ENCODE measurements at places on chromosomes 1 and 21.

DNA sequence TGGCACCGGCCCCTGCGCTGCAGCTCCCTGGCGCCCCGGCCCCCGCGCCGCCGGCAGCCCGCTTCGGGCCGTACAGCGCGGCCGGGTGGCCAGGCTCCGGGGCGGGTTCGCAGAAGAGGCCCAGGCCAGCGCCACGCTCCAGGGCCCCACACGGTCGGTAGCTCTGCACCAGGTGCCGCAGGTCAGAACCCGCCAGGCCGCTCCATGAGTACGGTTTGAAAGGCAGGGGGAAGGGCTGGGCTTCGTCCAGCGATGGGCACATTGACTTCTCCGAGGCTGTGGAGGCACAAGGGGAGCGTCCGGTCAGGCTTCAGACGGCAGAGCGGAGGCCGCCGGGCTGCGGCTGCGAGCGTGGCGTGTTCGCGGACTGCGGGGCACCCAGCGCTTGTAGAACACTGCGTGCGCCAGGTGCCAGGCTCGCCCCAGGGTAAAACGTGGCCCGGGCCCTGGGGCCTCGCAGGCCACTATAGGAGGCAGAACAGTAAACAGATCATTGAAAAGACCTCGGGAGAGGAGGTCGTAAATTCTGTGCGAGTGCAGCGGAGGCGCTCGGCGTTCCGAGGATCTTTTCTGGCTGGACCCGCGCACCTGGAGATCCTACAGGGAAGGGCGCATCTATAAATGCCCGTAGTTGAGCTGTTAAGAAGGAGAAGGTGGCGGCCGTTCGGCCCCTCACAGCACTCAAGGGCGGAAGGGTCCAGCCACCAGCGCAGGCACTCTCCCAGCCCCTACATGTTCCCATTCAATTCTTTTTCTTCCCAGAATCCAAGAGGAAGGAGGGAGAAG lies 5.7 kb downstream of the GFI1 start:
- DNase-seq: no peak

DNA sequence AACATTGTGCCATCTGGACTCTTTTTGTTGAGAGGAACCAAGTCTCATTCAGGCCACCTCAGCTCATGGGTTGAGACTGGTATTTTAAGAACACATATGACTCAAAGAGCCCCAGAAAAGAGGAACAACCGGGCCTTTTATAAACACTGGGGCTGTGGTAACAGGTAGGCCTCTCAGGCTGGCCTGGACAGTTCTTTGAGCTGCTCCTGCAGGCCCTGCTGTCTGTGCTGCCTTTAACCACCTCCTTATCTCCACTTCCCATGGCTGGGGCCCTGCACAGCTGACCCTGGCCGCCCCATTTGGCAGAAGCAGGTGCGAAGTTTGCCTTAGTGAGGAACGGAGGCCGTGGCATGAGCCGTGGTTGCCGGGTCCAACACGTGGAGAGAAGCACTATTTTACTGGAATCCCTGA lies 163.3 kb downstream of the RHOU start:
- DNase-seq: no peak

GRCh38 chr1:179425186-179425585 lies 59.4 kb downstream of the AXDND1 start:
- DNase-seq: no peak

- no peak for DNase-seq
Observed at GRCh38 chr1:15008783-15009729, 144.5 kb upstream of the TMEM51 start.

DNA sequence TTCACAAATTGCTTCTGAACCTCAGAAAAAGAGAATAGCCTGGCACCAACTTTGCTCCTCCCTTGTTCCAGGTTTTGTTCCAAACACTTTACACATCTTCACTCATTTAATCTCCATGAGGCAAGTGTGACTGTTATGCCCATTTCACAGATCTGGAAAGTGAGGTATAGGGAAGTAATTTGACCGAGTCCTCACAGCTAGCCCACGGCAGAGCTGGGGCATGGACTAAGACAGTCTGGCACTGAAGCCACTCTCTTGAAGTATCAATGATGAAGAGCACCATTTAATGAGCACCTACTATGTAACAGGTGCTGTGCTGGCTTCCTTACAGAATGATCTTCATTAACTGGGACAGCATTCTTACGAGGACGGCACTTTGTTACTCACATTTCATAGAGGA lies 19.0 kb downstream of the C1QB start:
- DNase-seq: no peak

DNA sequence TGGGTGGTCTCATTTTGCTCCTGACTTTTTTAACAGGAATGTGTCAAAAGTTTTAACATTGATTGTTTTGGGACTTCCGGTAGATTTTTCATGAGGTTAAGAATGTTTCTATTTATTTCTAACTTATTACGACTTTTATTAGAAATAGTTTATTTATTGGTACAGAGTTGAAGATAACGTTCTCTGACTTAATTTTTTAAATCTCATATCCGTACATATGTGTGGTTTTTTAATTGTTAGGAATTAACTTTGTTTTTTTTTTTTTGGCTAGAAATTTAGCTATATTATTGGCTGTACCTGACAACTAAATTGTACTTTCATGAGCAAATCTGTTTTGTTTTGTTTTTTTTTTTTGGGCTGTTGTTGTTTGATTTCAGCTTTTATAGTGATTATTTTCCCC lies 32.0 kb downstream of the RNF2 start:
- no peak for DNase-seq

GRCh38 chr1:2934642-2935081 lies 86.6 kb upstream of the ACTRT2 start:
- no peak for DNase-seq

GRCh38 chr1:87219141-87219540 lies 109.5 kb upstream of the LMO4 start:
- DNase-seq: no peak

DNA sequence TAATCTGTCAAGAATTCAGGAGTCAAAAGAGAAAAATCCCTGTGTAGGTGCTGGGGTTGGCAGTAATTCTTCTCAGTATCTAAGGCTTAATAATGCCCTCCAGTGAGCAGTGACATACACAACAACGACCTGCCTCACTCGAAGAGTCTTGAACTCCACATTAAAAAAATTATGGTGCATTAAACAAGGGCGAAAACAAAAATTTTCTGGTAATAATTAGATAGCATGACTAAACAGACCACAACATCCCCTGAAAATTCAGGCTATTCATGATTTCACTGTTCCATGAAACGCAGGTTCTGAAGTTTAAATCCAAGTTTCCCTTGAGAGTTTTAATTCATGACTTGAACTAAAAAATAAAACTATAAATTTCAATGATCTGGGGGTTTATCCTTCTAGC lies 5.1 kb downstream of the SRSF4 start:
- DNase-seq: no peak

- no peak for DNase-seq
Observed at GRCh38 chr1:172478485-172478884, 34.6 kb upstream of the PIGC start.

DNA sequence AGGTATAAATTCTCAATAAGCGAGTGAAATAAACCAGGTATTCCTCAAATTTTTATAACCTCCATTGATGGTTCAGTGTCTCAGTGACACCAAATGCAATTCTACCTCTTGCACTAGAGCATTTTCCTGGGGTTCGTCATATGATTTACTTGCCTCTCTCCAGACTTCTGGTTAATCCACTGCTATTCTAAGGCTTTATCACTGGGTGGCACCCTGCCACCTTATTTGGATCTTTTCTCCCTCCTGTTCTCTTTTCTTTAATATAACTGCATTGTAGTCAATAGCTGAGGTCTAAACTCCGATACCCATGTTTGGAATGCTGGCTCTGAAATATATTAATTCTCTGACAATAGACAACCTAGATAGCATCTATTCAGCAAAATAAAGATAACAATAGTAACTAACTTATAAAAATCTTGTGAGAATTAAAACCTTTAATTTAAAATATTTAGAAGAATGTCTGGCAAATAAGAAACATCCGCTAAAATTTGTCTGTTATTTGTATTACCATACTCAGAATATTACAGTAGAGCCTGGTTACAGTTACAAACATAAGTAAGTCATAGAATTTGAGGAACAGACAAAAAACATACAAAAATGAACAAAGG lies 436.4 kb downstream of the PLA2G4A start:
- peak; percentile 69 for DNase-seq

DNA sequence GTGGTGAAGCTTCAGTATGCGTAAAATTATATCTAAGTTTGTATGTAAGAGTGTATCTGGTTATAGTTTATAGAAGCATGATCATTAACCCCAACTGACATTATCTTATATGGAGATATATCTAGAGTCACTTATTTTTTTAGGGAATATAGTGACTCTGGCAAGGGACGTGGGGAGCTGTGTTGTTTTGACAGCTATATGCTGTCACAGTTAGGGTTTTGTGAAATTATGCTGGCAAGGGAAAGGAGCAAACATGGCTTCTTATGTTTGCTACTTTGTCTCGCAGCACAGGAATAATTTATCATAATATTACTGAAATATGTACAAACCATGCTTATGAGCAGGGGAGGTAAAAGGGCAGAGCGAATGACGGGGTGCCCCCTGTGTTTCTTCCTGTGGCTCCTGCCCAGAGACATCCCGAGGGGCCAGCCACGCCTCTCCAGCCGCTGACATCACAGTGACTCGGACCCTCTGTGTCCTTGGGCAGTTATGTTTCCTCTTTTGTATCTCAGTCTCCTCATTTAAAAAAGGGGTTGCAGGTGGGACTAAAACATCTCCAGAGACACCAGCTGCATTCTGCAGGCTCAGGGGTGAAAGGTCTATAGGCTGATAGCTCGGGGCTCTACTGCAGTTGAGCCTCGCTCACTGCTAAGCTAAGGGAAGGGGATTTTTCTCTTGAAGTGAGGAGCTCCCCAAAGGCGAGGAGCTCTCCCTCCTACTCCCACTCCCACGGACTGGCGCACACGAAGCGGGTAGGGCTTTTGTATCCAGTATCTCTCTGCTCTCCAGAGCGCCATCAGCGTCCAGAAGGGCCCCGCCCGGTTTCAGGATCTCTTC lies 14.9 kb downstream of the A3GALT2 start:
- no peak for DNase-seq

DNA sequence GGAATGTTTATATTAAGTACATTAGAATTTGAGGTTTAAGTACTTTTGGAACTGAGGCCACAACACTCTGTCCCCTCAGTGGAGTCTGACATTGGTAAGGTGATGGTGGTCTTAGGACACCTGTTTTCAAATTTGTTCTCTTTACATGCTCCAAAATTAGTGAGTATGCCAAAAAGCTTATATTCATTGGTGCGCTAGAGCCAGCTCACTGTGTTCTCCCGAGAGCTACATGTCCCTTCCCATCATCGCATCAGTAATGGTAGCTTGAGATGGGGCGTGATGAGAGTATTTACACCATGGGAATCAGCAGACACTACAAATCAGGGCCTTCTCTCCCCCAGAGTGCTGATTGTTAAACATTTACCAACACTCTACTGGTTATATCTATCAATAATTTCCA lies 19.5 kb downstream of the ETS2 start:
- no peak for DNase-seq

DNA sequence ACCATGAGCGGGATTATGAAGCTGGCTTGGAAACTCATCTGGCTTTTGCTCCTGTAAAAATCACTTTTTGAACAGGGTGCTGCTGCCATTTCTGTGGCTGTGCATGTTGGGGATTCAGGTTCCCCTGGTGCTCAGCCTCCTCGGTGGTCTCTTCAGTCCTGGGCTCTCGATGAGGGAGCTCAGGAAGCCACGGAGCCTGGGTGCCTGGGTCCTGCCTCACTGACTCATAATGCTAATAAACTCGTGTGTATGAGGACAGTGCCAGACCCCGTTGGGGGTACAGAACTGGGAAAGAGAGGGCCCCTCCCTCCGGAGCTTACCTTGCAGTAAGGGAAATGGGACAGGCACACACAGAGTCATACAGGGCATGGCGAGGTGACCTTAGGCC lies 5.8 kb downstream of the COQ8A start:
- DNase-seq: no peak

DNA sequence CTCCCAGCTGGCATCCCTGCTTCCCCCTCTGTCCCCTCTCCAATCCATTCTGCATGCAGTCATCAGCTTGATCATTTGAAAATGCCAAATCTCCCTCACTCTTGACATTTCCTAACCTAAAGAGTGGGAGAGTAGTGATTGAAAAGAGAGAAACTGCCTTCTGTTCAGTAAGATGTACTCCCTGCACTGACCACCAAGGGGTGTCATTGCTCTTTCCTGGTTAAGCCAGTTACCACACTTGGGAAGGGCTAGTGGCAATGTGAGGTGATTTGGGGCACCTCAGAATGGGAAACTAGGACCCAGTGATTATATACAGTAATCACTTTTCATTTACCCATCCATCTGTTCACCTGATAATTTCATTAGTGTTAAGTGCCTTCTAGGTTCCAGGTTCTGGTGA lies 6.9 kb upstream of the TMEM269 start:
- peak; percentile 46 for DNase-seq

GRCh38 chr1:218991089-218991488 lies 182.6 kb upstream of the LYPLAL1 start:
- no peak for DNase-seq

DNA sequence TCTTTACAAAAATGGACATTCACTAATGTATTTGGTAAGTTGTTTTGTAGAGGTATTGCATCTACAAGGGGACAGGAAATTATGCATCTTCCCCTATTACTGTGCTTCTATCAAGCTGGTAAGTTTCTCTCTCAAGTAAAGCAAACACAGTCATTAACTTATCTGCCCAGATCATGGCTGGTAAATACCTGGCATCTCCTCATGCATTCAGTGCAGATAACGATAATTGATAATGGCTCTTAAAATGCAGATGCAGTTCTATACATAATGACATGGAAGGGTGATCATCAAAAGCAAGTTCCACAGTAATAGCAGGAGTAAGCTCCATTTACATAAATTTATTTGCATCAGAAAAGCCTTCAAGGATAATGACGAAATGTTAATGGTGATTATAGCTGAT lies 122.4 kb downstream of the SIPA1L2 start:
- no peak for DNase-seq

GRCh38 chr1:240663169-240663879 lies 51.4 kb upstream of the GREM2 start:
- DNase-seq: no peak

- DNase-seq: no peak
Observed at GRCh38 chr1:112359961-112360767, 35.9 kb upstream of the CTTNBP2NL start.

GRCh38 chr1:243851765-243852164 lies 1.7 kb upstream of the AKT3 start:
- no peak for DNase-seq

DNA sequence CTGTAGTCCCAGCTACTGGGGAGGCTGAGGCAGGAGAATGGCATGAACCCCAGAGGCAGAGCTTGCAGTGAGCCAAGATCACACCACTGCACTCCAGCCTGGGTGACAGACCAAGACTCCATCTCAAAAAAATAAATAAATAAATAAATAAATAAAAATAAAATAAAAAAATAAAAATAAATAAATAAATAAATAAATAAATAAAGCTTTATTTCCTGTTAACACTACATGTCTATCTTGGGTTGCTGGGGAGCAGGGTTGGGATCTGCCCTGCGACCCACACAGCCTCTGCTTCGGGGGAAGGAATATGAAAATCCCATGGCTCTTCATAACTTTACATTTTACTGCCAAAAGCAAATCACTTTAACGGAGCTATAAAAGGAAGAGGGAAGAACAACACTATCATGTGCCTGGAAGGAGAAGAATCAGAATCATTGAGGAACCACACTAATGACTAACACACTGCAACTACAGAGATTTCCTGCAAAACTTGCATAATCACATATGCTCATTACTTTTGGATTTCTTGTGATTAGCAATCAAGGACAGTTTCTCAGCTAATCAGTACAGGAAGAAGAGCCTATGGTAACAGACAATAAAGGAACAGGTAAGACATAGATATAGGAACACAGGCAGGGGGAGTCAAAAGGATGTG lies 72.8 kb upstream of the CD55 start:
- no peak for DNase-seq

GRCh38 chr1:89565521-89565920 lies 40.9 kb downstream of the LRRC8B start:
- no peak for DNase-seq

All from BE2C (cell line).